Inflammatory macrophage treated with lipopolysaccharide for 4 hours (primary cell): ENCODE measurements at places on chromosomes 4 and X.

DNA sequence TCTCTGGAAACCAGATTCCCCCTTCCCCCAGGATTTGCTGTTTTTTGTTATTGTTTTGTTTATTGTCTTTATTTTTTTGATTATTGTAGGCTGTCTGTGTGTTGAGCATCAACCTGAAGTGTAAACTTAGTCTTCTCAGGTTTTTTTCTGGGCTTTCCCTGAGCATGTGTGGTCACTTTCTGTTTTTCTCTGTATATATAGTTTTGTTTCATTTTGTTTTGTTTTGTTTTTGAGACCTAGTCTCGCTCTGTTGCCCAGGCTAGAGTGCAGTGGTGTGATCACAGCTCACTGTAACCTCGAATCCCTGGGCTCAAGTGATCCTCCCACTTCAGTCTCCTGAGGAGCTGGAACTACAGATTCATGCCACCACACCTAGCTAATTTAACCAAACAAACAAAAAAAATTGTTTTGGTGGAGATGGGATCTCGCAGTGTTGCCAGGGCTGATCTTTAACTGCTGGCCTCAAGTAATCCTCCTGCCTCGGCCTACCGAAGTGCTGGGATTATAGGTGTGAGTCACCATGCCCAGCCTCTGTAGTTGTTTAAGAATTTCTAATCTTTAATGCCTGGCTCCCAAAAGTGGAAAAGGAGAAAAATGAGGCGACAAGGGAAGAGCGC is 9.1 kb downstream of the IL13RA1 start:
- DNase-seq: peak; percentile 38

- no peak for DNase-seq
Observed at GRCh38 chr4:155745984-155746383, 12.8 kb upstream of the GUCY1B1 start.

GRCh38 chr4:173014113-173014558 is 154.5 kb upstream of the GALNT7 start:
- DNase-seq: peak; percentile 39

GRCh38 chrX:113384628-113385027 is 544.0 kb upstream of the AMOT start:
- DNase-seq: no peak

GRCh38 chr4:154230091-154230490 is 261.5 kb downstream of the DCHS2 start:
- no peak for DNase-seq

- no peak for DNase-seq
Observed at GRCh38 chr4:182855312-182855711, 61.9 kb downstream of the DCTD start.

GRCh38 chr4:163330916-163331628 is 1.3 kb downstream of the NPY1R start:
- no peak for DNase-seq

GRCh38 chr4:153513596-153513995 is 47.4 kb downstream of the TMEM131L start:
- no peak for DNase-seq

DNA sequence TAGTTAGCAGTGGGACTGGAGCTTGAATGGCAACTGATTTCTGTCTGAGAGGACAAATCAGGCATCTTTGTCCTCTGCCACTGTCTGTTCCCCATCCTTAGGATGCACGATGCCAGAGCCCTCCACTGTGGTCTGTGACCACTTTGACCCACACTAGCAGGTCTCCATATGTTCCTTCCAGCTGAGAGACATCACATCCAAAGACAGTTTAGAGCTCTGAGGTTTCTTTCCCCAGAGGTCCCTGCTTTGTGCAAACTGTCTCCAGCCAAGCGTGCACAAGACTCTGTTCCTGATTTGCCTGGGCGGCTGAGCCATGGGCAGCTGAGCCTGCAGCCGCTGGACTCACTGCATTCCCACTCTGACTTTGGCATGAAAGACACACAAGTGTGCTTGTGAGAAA is 98.0 kb downstream of the PTTG2 start:
- DNase-seq: no peak

GRCh38 chrX:64908121-64908520 is 68.1 kb downstream of the ZC4H2 start:
- DNase-seq: no peak

DNA sequence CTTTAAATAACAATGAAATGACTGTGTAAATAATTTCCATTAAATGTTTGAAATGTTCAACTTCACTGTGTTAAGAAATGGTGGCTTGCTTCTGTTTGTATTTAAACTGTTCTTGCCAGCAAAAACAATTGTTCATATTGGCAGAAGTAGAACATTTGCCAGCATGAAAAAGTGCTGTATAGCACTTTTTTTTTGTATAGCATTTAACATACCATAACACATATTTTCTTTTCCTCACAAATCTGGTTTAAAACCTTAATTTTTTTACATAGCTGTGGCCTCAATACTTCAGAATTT is 94.1 kb downstream of the COX18 start:
- no peak for DNase-seq

DNA sequence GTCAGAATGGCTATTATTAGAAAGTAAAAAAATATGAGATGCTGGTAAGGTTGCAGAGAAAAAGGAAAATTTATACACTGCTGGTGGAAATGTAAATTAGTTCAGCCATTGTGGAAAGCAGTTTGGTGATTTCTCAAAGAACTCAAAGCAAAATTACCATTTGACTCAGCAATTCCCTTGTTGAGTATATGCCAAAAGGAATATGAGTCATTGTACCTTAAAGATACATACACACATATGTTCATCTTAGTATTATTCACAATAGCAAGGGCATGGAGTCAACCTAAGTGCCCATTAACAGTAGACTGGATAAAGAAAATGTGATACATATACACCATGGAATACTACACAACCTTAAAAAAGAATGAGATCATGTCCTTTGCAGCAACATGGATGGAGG is 148.2 kb downstream of the COMMD8 start:
- DNase-seq: no peak

- no peak for DNase-seq
Observed at GRCh38 chrX:18674417-18674787, 2.5 kb upstream of the RS1 start.

- no peak for DNase-seq
Observed at GRCh38 chr4:184066584-184067300, 150.9 kb downstream of the ENPP6 start.

GRCh38 chrX:2521092-2521926 is 20.5 kb upstream of the DHRSX start:
- peak; percentile 93 for DNase-seq

DNA sequence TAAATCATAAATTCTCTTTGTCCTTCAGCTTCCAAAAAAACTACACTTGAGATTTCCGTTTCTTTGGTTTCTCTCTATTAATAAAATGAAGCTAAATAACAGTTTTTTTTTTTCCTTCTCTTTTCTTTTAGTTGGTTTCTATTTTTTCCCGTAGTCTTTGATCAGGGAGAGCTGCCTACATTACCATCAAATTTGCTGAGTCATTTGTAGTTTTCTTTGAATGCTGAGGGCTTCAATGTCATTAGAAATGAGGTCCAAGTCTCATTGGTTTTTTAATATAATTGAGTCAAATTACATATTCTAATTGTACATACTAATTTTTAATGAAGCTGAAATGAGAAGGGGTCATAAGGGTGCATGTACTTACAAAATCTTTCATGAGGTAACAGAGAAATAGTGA is 550.2 kb downstream of the GBA3 start:
- no peak for DNase-seq

DNA sequence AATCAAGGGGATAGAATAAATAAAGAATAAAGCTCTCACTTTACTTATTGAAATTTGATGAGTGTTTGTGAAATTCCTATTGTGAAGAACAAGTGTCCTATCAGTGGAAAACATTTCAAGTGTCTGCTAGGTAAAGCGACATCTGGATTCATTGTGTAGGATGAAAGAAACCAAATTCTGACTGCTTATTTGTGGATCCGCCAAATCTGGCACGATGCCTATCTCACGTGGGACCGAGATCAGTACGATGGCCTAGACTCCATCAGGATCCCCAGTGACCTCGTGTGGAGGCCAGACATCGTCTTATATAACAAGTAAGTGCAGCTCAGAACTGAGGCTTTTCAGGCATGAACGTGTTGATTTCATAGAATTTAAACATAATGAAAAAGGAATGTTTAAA is 1.9 kb downstream of the CHRNA9 start:
- no peak for DNase-seq

DNA sequence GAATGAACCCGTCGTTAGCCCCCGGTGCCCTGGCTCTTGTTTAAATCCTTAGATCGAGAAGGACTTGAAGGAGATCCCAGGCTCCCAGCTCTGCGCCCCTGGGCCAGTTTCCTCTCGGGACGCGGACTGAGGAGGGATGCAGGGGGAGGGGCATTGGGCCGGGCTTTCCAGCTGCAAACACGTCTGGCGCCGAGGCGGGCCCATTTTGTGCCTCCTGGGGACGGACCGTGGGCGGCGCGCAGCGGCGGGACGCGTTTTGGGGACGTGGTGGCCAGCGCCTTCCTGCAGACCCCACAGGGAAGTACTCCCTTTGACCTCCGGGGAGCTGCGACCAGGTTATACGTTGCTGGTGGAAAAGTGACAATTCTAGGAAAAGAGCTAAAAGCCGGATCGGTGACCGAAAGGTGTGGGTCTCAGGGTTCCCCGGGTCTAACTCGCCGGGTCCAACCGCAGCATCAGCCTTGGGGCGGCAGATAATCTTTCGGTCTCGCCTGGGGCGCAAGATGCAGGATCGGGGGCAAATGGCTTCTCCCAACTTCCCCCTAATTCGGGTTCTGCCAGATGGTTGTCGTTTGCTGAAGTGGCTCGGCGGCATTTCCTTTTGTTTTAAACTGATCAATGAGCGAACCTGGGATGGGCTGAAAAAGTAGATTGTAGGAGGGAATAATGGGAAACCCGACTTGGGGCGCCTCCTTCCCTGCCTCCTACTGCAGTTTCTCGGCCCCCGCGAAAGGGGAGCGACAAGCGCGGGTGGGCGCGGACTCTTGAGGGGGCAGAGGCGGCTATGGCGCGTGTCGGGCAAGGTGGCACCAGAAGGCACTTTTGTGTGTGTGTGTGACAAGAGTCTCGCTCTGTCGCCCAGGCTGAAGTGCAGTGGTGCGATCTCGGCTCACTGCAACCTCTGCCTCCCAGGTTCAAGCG is 2.9 kb downstream of the PDGFRA start:
- DNase-seq: no peak

DNA sequence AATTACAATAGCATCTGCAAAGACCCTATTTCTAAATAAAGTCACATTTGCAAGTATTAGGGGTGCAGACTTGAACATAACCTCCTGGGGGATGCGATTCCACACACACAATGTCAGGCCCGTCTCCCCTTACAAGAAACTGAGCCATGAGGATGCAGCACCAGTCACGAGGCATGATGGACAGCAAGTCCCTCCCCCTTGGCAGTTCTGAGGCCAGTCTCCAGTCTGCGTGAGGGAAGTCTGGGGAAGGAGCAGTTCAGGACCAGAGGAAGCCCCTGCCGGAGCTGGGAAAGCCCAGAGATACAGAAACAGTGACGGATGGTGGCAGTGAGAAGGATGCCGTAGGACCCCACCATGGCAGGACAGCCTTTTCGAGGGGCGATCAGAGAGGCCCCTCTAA is 9.4 kb downstream of the FAM53A start:
- no peak for DNase-seq

- DNase-seq: no peak
Observed at GRCh38 chr4:178799204-178799603, 1357.0 kb upstream of the AGA start.

GRCh38 chrX:1002611-1003010 is 209.8 kb downstream of the CRLF2 start:
- no peak for DNase-seq

DNA sequence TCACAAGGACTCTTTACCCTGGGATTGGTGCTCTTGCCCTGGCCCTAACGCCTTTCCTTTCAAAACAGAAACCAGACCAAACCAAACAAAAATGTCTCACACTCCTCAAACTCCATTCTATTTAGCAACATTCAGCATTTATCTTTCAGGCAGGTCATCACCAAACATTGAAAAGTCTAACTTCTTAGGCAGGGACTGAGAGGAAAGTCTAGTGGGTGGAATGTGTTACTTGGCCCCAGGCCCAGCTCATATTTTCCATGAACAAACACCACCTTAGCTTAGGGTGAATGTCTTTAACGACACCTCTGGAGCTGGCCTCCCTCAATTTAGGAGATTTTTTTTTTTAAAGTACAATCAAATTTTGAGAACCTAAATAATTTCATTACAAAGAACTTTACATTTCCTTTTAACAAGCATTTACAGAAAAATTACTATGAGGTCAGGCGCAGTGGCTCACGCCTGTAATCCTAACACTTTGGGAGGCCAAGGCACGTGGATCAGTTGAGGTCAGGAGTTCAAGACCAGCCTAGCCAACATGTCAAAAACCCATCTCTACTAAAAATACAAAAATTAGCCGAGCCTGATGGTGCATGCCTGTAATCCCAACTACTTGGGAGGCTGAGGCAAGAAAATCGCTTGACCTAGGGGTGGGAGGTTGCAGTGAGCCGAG is 10.2 kb upstream of the N4BP2 start:
- DNase-seq: no peak

- no peak for DNase-seq
Observed at GRCh38 chr4:77538574-77539157, 67.0 kb upstream of the CXCL13 start.

GRCh38 chr4:33184657-33185290 is 2464.6 kb downstream of the PCDH7 start:
- peak; percentile 17 for DNase-seq

DNA sequence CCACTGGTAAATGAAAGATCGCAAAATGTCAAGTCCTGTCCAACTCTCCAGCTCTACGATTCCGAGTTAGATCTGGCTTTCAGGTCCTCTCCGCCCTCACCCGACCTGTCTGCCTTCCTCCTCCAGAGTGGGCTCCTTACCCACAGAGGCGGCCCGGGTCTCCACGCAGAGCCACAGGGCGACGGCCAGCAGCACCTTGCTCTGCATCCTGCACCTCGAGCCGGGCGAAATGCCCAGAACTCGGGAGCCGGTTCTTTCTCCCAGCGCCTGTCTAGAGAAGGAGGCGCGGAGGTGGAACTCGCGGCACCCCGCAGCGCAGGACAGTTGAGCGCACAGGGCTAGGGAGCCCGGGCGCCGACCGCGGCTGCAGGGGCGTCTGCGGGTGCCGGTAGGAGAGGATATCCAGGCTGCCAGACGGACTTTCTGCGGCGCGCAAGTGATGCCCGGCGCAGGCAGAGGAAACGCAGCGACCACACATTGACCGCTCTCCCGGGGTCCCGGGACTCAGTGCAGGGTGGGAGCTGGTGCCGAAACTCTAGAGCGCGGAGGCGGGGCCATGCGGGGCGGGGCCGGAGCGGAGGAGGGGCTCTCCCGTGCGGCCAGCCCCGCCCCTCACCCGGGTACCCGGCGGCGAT is at the start of gene KDR:
Gene KDR (minus strand): TSS at position 509 of the 635 bp plus-strand sequence. CDS start 302 bp downstream, at position 207.
- no peak for DNase-seq

GRCh38 chr4:56737666-56738065 is 56.6 kb upstream of the HOPX start:
- DNase-seq: no peak

- DNase-seq: no peak
Observed at GRCh38 chrX:10582215-10582733, 38.1 kb downstream of the MID1 start.

- peak; percentile 35 for DNase-seq
Observed at GRCh38 chrX:106894392-106894909, 8.7 kb downstream of the RIPPLY1 start.

GRCh38 chr4:114091546-114091945 is 112.1 kb upstream of the ARSJ start:
- DNase-seq: no peak
